ENCODE measurements at places on chromosomes 3 and 15. TPM values are rescaled to one million over a fixed set of nuclear protein-coding genes. Genes with fewer than 3 reads are reported as not detected.
A peak's percentile ranks its signal among the peaks of the same experiment; 100 is the strongest.

Gene SEMA5B
- total RNA-seq, result 4.9 TPM

Gene SSUH2
- 0.49 TPM for total RNA-seq

GRCh38 chr15:22956978-22957260, 23.2 kb downstream of the CYFIP1 start:
- no peak overlapping the region for H3K27ac ChIP-seq
- no peaks in the 10 kb centered on the region for H3K36me3 ChIP-seq
- DNase-seq, result peak; percentile 73
- peaks cover 3% of the 10 kb centered on the region for H3K4me1 ChIP-seq
- H3K4me3 ChIP-seq, result no peak overlapping the region

DNA sequence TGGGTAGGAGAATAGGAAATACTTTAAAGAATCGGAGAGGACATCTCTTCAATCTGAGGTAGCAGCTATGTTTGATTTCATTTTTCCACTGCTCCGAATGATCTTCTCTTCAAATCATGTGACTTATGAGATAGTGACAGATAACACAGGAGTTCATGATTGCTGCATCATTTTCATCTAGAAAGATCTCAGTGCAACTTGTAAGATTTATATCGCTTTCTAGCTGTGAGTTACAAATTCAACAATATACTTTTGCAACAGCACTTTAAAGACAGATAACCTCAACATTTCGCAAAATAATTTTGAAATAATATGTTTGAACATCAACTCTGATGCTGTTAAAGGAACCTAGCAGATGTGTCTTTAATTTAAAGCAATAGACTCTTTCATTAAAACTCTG, 99.9 kb upstream of the CCDC80 start:
- no peak for DNase-seq
- H3K27me3 ChIP-seq, result no peaks in the 10 kb centered on the region
- H3K4me3 ChIP-seq, result no peak overlapping the region
- H3K27ac ChIP-seq, result no peak overlapping the region
- H3K36me3 ChIP-seq, result no peaks in the 10 kb centered on the region
- H3K4me1 ChIP-seq, result no peaks in the 10 kb centered on the region

DNA sequence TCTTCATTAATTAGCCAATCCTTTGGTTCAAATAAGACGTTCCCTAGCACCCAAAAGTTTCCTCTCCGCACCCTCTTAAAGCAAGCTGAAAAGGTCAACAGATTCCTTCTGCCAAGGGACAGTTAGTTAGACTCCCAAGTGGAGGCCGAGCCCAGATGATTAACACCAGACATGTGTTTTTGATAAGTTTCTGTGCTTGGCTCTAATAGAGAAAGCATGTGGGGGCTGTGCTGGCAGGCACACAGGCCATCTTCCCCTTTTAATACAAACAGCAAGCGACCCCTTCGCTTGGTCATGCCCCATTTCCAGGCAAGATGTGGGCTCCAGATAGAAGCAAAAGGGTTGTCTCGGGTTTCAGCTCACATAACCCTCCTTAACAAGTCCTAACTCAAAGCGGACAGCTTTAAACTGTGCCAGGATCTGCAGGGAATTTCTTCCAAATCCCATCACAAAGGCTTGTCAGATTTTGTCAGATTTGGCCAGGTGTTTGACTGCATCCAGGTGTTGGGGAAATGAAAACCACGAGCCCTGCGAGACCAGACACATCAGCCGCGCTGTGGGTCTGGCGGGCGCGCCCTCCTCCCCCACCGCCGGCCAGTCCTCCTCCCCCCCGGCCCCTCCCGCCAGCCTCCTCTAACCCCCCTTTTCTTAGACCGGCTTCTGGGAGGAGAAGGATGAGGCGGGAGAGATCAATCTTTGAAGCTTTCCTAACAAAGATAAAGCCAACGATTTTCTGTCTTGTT, 3.3 kb downstream of the HES1 start:
- peaks cover 4% of the 10 kb centered on the region for H3K4me1 ChIP-seq
- peak; percentile 53 for DNase-seq
- H3K27me3 ChIP-seq, result no peaks in the 10 kb centered on the region

GRCh38 chr3:9292516-9292915, 43.1 kb upstream of the SRGAP3 start:
- no peak overlapping the region for H3K27ac ChIP-seq
- H3K27me3 ChIP-seq, result no peaks in the 10 kb centered on the region
- H3K36me3 ChIP-seq, result no peaks in the 10 kb centered on the region
- no peak for DNase-seq

DNA sequence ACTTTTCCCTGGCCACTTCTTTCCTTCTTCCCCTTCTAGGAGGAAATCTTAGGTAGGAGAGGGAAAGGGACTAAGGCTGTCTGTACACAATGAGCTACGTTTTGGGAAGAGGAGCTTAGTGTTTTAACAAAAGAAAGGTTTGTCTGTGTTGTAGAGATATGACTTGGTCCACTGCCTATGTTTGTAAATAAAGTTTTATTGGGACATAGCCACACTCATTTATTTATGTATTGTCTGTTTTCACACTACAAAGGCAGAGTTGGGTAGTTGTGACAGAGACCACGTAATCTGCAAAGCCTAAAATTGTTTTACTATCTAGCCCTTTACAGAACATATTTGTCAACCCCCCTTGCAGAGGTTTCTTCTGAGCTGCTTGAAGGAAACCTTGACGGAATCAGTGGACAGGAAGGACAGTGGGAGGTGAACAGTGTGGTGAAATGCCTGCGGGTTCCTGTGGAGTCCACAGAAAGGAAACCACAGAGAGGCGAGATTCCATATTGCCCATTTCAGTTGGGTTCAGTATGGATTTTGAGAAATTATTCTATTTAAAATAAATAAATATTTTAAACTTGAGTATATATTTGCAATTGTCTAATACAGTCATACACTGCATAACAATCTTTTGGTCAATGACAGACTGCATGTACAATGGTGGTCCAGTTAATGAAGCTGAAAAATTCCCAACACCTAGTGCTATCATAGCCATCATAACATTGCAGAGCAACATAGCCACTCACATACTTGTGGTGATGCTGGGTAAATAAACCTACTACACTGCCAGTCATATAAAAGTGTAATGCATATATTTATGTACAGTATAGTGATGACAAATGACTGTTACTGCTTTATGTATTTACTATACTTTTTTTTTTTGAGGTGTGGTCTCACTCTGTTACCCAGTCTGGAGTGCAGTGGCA, 157.9 kb upstream of the NUDT16 start:
- H3K4me1 ChIP-seq, result no peaks in the 10 kb centered on the region
- no peaks in the 10 kb centered on the region for H3K36me3 ChIP-seq
- H3K4me3 ChIP-seq, result no peak overlapping the region

DNA sequence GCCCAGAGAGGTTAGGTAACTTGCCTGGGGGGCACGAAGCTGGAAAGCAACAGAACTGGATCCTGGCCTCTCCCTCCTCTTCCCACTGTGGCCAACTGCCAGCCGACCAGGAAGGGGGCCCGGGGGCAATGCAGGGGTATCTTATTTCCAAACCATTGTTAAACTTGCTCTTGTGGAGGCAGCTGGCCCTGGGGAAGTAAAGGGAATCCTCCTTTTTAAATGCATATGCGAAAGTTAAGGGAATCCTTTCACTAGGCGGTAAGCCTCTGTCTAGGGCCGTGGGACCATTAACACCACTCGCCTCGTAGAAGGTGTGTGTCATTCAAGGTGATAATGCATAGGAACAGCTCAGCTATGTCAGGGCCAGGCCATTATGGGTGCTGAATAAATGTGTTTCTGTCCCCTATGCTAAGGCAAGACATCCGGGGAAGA, 68.6 kb downstream of the ST6GAL1 start:
- no peak for DNase-seq
- H3K4me1 ChIP-seq, result peaks cover 3% of the 10 kb centered on the region
- H3K36me3 ChIP-seq, result no peaks in the 10 kb centered on the region
- no peaks in the 10 kb centered on the region for H3K27me3 ChIP-seq

DNA sequence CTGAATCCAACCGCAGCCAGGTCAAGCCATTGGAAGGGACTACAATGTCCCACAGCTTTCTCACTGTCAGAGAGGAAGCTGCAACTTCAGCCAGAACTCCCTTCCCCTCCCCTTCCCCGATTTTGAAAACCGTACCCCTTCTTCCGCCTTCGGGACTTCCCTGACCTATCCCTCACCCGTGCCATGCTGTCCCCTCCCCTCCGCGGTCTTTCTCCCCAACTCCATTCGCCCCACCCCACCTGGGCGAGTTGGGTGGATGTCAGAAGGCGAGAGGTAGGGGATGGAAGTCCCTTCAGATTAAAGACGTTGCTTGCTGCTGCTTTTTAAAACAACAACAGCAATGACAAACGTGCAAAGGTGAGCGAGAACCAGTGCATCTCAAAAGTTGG, 723 bp downstream of the CPNE4 start:
- DNase-seq, result no peak
- no peaks in the 10 kb centered on the region for H3K27me3 ChIP-seq
- H3K27ac ChIP-seq, result no peak overlapping the region
- no peaks in the 10 kb centered on the region for H3K36me3 ChIP-seq

- no peak overlapping the region for H3K27ac ChIP-seq
- H3K27me3 ChIP-seq, result no peaks in the 10 kb centered on the region
- DNase-seq, result no peak
- peaks cover 2% of the 10 kb centered on the region for H3K4me1 ChIP-seq
Observed at GRCh38 chr3:30341851-30342250, 264.6 kb upstream of the TGFBR2 start.

GRCh38 chr15:71821547-71822129, 11.3 kb downstream of the NR2E3 start:
- H3K4me1 ChIP-seq, result no peaks in the 10 kb centered on the region
- H3K27ac ChIP-seq, result no peak overlapping the region
- H3K4me3 ChIP-seq, result no peak overlapping the region
- no peaks in the 10 kb centered on the region for H3K27me3 ChIP-seq
- peaks cover 5% of the 10 kb centered on the region for H3K36me3 ChIP-seq
- no peak for DNase-seq

DNA sequence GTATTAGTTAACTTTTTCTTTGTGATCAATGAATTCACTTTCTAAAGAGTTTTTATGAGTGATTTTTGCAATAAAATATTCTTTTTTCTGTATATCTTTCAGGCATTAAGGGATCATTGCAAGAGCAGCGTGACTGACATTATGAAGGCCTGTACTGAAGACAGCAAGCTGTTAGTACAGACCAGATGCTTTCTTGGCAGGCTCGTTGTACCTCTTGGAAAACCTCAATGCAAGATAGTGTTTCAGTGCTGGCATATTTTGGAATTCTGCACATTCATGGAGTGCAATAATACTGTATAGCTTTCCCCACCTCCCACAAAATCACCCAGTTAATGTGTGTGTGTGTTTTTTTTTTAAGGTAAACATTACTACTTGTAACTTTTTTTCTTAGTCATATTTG, 24.4 kb downstream of the SELENOT start:
- no peak overlapping the region for H3K4me3 ChIP-seq
- H3K27me3 ChIP-seq, result no peaks in the 10 kb centered on the region
- no peaks in the 10 kb centered on the region for H3K36me3 ChIP-seq
- H3K27ac ChIP-seq, result no peak overlapping the region
- DNase-seq, result no peak

Measured in aorta (tissue), 5 donors.